ENCODE measurements at places on chromosomes 1 and 21. TPM values are rescaled to one million over a fixed set of nuclear protein-coding genes. Genes with fewer than 3 reads are reported as not detected.

The FNDC10 gene
- 7.7 TPM for total RNA-seq

The FCGR3B gene
- total RNA-seq = 50.1 TPM

GRCh38 chr1:241902391-241903065 is 54.5 kb downstream of the EXO1 start:
- DNase-seq = no peak

- no peak for DNase-seq
Observed at GRCh38 chr1:90513956-90514355, 203.1 kb downstream of the BARHL2 start.

DNA sequence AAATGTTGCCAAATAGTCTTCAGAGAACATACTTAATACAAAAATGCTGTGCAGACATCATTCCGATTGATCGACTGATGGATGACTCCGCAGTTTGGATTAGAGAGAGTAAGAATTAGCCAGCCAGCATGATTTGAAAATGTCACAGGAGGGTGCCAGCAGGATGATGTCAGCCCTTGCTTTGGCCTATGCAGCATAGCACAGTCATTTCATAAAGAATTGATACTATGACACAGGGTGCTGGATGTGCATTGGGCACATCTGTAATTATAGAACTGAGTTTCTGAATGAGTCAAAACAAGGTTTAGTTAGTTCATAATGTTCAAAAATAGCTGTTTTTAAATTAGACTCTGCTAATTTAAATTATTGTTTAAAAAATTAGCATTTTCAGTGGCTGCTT is 21.6 kb upstream of the TRAF5 start:
- no peak for DNase-seq

DNA sequence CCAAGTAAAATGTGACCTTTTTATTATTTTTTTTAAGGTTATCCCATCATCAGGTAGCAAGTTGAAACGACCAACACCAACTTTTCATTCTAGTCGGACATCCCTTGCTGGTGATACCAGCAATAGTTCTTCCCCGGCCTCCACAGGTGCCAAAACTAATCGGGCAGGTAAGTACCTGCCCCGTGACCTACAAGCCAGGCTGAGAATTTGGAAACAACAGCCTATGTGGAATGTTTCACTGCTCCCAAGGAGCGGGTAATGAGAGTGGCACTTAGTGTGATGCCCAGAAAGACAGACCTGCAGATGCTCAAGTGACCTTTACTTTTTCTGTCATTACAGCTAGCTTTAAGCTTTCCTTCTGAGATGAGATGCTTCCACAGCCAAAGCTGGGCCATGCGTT is 6.9 kb upstream of the BMP8A start:
- DNase-seq = no peak

DNA sequence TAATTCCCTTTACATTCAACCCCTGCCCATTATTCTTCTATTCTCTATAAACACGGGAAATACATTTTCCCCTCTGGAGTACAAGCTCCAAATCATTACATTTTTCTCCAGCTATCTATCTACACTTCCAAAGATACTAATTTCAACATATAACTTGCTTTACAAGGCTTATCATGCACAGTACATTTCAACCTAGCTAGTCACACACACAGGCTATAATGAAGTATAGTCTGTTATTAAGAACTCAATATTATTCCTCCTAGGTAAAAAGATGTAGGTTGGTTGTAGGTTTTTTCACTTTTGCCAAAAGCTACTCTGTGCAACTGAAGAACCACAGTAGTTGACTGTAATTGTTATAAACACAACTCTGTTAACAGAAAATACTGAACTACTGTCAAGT is 8.1 kb downstream of the ZNF281 start:
- no peak for DNase-seq

DNA sequence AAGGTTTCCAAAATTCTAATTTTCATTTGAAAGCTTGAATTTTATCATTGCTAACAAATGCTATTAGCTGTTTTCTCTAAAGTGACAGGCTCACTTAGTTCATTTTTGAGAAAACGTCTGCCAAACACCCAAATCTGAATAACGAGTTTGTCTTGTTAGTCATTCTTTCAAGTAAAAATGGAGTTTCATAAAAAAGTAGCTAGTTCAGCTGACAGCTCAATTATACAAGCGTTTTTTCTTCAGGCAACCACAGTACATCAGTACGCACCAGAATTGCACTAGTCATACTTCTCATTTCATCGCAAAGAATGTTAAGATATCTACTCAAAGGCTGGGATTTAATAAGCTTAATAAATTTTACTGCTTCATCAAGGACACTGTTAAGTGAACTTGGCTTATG is 72.3 kb upstream of the SLFNL1 start:
- DNase-seq = no peak

DNA sequence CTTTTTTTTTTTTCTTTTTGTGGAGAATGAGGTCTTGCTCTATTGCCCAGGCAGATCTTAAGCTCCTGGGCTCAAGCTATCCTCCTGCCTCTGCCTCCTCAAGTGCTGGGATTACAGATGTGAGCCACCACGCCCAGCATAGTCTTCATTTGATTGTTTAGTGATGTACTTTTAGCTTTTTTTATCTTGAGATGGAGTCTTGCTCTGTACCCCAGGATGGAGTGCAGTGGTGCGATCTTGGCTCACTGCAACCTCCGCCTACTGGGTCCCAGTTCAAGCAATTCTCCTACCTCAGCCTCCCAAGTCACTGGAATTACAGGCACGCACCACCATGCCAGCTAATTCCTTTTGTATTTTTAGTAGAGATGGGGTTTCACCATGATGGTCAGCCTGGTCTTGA is 24.0 kb upstream of the LRRC3 start:
- no peak for DNase-seq

DNA sequence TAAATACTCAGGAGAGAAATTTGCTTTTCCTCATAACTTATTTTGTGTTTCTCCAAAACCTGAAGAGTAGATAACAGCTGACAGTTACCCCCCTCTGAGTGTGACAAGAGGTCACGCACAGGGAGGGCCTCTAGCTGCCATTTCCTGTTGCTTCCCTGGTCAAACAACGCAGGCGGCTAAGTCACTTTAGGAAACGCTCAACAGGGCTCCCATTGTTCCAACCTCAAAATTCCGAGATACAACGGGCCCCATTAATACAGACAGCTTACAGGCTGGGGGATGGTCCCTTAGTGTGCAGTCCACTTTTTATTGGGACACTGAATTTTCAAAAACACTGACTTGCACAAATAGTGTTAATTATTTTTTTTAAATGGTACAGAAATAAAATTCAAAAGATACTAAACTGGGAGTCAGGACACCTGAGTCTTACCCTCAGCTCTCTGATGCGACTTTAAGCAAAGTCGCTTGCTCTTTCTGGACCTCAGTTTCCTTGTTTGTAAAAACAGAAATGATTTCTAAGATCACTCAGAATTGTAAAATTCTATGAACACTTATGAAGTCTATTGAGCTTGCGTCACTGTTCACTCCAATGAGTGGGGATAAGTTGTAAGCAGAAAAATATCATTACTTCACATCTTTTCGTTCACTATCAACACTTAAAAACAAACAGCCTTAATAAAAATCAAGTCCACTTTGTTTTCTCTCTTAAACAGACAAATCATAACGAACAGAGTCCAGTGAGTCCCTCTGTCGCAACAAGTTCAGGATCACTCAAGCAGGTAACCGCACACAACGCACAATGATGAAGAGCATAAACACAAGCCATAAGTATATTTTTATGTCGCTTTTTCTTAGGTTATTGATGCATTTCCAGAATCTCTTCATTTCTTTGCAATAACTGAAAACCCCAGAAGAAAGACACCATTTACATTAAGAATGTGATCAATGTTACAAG is 13.5 kb downstream of the LZIC start:
- no peak for DNase-seq

Measured in lower lobe of right lung (tissue), 2 donors.